Lower leg skin (tissue), 4 donors: ENCODE measurements at places on chromosomes 3 and 15. TPM values are rescaled to one million over a fixed set of nuclear protein-coding genes. Genes with fewer than 3 reads are reported as not detected.

ST3GAL6 gene
- 28.8 TPM for total RNA-seq

KIF23 gene
- total RNA-seq: 2.7 TPM

PCLAF gene
- total RNA-seq: 1.6 TPM

NMNAT3 gene
- 35.1 TPM for total RNA-seq

MYZAP gene
- 7.7 TPM for total RNA-seq

APBA2 gene
- total RNA-seq: 1.6 TPM

C3orf70 gene
- 0.84 TPM for total RNA-seq
